MCF 10A (cell line): ENCODE measurements at places on chromosomes 7 and 10. TPM values are rescaled to one million over a fixed set of nuclear protein-coding genes. Genes with fewer than 3 reads are reported as not detected.
A peak's percentile ranks its signal among the peaks of the same experiment; 100 is the strongest.

GRCh38 chr7:116224492-116225098, 14.3 kb downstream of the TES start:
- H3K4me3 ChIP-seq, result peak overlapping the region; percentile 39
- peaks cover 10% of the 10 kb centered on the region for H3K36me3 ChIP-seq
- peak overlapping the region; percentile 71 for H3K27ac ChIP-seq
- DNase-seq, result peak; percentile 29
- no peaks in the 10 kb centered on the region for H3K27me3 ChIP-seq

The ATG9B gene
- 0.12 and 0.29 TPM in 2 replicates for total RNA-seq

- no peak overlapping the region for H3K4me3 ChIP-seq
- no peaks in the 10 kb centered on the region for H3K36me3 ChIP-seq
- peaks cover 11% of the 10 kb centered on the region for H3K4me1 ChIP-seq
- peaks cover 77% of the 10 kb centered on the region for H3K27me3 ChIP-seq
- no peak for DNase-seq
Measured at GRCh38 chr7:142796501-142797390, 26.0 kb downstream of the PRSS2 start.

GRCh38 chr10:71995449-71995848, 31.3 kb downstream of the CHST3 start:
- H3K4me3 ChIP-seq, result no peak overlapping the region
- peaks cover 8% of the 10 kb centered on the region for H3K36me3 ChIP-seq
- peaks cover 38% of the 10 kb centered on the region for H3K4me1 ChIP-seq
- no peak for DNase-seq
- H3K27ac ChIP-seq, result no peak overlapping the region

DNA sequence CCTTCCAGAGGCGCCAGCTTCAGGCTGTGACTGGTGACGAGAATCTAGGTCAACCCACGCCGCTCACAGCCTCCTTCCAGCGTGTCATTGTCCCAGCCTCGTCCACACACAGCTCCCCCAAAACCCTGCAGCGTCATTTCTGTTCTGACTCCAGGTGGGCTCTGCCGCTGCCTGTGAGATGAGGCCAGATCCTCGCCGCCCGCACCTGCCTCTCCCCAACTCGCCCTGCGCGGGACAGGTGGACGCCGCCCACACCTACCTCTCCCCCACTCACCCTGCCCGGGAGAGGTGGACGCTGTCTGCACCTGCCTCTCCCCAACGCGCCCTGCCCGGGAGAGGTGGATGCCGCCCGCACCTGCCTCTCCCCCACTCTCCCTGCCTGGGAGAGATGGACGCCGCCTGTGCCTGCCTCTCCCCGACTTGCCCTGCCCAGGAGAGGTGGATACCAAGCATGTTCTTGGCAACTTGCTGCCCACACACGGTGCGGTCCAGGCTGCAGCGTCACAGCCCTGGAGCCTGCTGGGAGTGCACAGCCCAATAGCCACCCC, 32.0 kb upstream of the CFAP46 start:
- no peak overlapping the region for H3K4me3 ChIP-seq
- no peak overlapping the region for H3K27ac ChIP-seq

DNA sequence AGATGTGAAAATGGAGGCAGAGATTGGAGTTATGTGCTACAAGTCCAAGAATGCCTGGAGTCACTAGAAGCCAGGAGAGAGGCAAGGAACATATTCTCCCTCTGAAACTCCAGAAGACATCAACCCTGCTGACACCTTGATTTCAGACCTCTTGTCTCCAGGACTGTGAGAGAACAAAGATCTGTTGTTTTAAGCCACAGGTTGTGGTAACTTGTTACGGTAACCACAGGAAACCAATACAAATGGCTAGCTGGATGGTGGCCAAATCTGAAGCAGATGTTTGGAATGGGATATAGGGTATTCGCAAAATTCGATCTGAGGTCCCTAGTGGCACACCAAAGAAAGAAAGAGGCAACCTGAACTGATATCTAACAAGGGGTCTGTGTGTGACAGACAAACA, 129.0 kb downstream of the HERPUD2 start:
- peak; percentile 6 for DNase-seq
- no peak overlapping the region for H3K27ac ChIP-seq
- no peaks in the 10 kb centered on the region for H3K4me1 ChIP-seq
- no peak overlapping the region for H3K4me3 ChIP-seq
- H3K27me3 ChIP-seq, result peaks cover 25% of the 10 kb centered on the region
- H3K36me3 ChIP-seq, result no peaks in the 10 kb centered on the region

DNA sequence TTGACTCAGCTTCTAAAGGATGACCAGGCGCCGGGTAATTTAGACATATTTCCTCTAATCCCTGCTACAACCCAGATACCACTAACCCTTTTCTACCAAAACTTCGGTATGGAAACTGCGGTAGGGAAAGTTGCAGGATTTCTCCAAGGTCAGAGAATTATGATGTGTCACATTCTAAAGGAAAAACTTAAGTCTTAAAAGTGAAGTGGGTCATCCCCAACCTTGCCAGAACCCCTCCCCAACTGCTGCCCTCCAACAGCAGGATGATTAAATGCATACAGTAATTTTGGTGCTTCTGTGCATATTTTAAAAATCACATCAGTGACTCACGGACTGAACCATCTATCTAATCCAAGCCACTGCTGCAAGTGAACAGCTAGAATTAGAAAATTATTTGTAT, 52.7 kb downstream of the GRB10 start:
- H3K27ac ChIP-seq, result no peak overlapping the region
- H3K27me3 ChIP-seq, result no peaks in the 10 kb centered on the region
- peaks cover 12% of the 10 kb centered on the region for H3K4me1 ChIP-seq

GRCh38 chr10:49311555-49312236, 12.7 kb downstream of the C10orf71 start:
- H3K27me3 ChIP-seq, result peaks cover 41% of the 10 kb centered on the region
- DNase-seq, result no peak
- no peak overlapping the region for H3K4me3 ChIP-seq
- no peaks in the 10 kb centered on the region for H3K36me3 ChIP-seq

DNA sequence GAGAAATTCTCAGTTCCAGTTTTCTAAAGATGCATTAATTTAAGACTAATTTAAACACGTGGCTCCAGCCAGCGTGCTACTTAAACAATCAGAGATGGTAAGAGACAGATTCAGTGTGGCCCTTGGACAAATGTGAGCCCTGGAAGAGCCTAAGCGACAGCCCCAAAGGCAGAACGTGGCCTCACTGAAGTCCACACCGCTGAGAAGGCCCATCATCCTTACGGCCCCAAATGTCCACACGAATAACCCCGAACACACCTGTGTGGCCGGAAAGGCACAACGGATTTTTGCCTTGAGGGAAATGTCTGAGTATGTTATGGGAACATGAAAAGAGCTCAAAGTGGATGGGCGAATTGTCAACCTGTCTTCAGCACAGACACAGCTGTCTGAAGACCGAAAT, 3.2 kb downstream of the COX19 start:
- H3K4me1 ChIP-seq, result no peaks in the 10 kb centered on the region
- H3K4me3 ChIP-seq, result no peak overlapping the region
- H3K27me3 ChIP-seq, result no peaks in the 10 kb centered on the region
- no peak overlapping the region for H3K27ac ChIP-seq

DNA sequence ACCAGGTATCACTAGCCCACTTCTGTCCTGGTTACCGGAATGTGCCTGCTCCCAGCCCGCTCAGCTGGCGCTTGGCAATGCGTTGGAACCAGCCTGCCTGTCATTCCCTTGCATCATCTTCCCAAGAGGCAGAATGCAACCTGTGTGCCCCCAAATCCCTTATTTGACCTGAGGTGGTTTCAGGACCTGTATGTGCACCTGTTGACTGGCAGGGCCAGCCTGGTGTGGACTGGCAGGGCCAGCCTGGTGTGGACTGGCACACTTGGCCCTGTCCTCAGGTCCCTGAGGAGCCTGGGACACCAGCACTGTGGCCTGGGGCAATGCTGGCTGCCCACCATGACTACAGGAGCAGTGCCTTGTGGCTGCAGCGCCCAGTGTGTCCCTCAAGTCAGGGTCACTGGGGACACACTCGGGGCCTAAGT, 38.2 kb downstream of the ZNF467 start:
- peaks cover 11% of the 10 kb centered on the region for H3K4me1 ChIP-seq
- H3K4me3 ChIP-seq, result no peak overlapping the region
- peaks cover 6% of the 10 kb centered on the region for H3K36me3 ChIP-seq
- DNase-seq, result no peak
- H3K27ac ChIP-seq, result no peak overlapping the region
- H3K27me3 ChIP-seq, result no peaks in the 10 kb centered on the region

The TMEM225B gene
- total RNA-seq, result 0.70 and 0.96 TPM in 2 replicates

DNA sequence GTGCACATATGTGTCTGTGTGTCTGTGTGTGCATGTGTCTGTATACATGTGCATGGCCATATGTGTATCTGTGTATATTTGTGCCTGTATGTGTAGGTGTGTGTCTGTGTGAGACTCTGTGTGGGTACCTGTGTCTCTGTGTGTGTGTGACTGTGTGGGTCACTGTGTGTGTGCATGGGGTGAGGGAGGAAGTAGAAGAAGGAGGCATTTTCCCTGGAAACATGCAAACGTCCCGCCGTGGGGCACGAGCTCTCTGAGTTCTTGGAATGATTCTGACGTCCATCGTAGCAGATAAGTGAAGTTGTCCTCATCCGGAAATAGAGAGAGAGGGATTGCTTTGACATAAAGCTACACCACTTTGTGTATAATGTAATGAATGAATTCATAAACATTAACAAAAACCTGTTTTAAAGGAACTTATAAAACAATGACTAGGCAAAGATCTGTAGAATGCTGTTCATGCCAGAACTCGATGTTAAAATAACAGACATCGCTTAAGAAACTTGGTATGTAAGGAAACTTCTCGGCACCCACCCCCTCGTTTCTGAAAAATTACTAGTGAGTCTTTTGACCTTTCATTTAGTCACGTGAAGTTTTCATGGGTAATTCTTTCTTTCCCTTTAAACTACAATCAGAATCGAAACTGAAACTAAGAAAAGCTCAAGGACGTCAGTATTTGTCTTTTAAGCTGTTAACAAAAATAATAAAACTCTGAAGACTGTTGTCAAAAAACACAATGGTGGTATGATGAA, 43.6 kb upstream of the KLF6 start:
- no peaks in the 10 kb centered on the region for H3K36me3 ChIP-seq
- peaks cover 25% of the 10 kb centered on the region for H3K4me1 ChIP-seq
- peak overlapping the region; percentile 52 for H3K4me3 ChIP-seq
- no peaks in the 10 kb centered on the region for H3K27me3 ChIP-seq
- DNase-seq, result peak; percentile 55

GRCh38 chr7:50865450-50865849, 82.8 kb upstream of the GRB10 start:
- H3K27me3 ChIP-seq, result no peaks in the 10 kb centered on the region
- H3K4me3 ChIP-seq, result no peak overlapping the region
- DNase-seq, result peak; percentile 18
- H3K36me3 ChIP-seq, result no peaks in the 10 kb centered on the region
- no peak overlapping the region for H3K27ac ChIP-seq

GRCh38 chr7:80889525-80889924, 29.3 kb downstream of the SEMA3C start:
- DNase-seq, result no peak
- H3K4me1 ChIP-seq, result peaks cover 18% of the 10 kb centered on the region
- peaks cover 8% of the 10 kb centered on the region for H3K36me3 ChIP-seq
- no peak overlapping the region for H3K4me3 ChIP-seq
- no peak overlapping the region for H3K27ac ChIP-seq
- no peaks in the 10 kb centered on the region for H3K27me3 ChIP-seq

- no peaks in the 10 kb centered on the region for H3K27me3 ChIP-seq
- DNase-seq, result no peak
- no peak overlapping the region for H3K4me3 ChIP-seq
- H3K36me3 ChIP-seq, result no peaks in the 10 kb centered on the region
Measured at GRCh38 chr10:4692206-4692605, 133.8 kb upstream of the AKR1E2 start.

GRCh38 chr7:23909426-23909825, 199.4 kb downstream of the STK31 start:
- no peak overlapping the region for H3K27ac ChIP-seq
- no peaks in the 10 kb centered on the region for H3K36me3 ChIP-seq
- H3K4me1 ChIP-seq, result peaks cover 5% of the 10 kb centered on the region
- DNase-seq, result no peak
- no peak overlapping the region for H3K4me3 ChIP-seq
- H3K27me3 ChIP-seq, result no peaks in the 10 kb centered on the region

DNA sequence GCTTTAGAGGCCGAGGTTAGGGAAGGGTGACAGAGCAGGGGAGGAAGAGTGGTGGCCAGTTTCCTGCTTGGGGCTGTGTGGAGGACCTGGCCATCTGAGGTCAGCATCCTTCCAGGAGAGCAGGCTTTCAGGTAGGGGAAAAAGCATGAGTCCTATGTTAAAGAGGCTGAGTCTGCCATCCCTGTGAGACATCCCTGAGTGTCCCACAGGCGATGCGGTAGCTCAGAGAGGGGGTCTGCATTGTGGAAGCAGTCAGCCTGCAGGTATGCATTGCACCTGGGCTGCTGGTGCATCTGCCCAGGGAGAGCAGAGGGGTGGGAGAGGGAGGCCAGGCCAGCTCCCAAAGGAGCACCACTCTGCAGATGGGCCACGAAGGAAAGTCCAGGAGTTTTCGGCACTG, 282.1 kb upstream of the ZNF32 start:
- H3K27me3 ChIP-seq, result peaks cover 24% of the 10 kb centered on the region
- no peaks in the 10 kb centered on the region for H3K4me1 ChIP-seq
- no peaks in the 10 kb centered on the region for H3K36me3 ChIP-seq
- H3K27ac ChIP-seq, result no peak overlapping the region

GRCh38 chr10:110414548-110415309, 83.0 kb upstream of the DUSP5 start:
- no peaks in the 10 kb centered on the region for H3K36me3 ChIP-seq
- no peak overlapping the region for H3K4me3 ChIP-seq
- peak; percentile 89 for DNase-seq
- H3K27me3 ChIP-seq, result no peaks in the 10 kb centered on the region

The TSPAN12 gene
- total RNA-seq, result not detected in 2 replicates

The MAGI2 gene
- 0.07 and 0.20 TPM in 2 replicates for total RNA-seq

The GIMAP6 gene
- not detected in 2 replicates for total RNA-seq

The HTR7 gene
- 14.1 and 15.3 TPM in 2 replicates for total RNA-seq

The CYP3A4 gene
- not detected in 2 replicates for total RNA-seq

The ASZ1 gene
- total RNA-seq, result not detected in 2 replicates

GRCh38 chr10:27349987-27350386, 109.4 kb upstream of the ACBD5 start:
- DNase-seq, result no peak
- peaks cover 11% of the 10 kb centered on the region for H3K4me1 ChIP-seq
- no peaks in the 10 kb centered on the region for H3K36me3 ChIP-seq
- no peak overlapping the region for H3K27ac ChIP-seq
- H3K4me3 ChIP-seq, result no peak overlapping the region
- peaks cover 68% of the 10 kb centered on the region for H3K27me3 ChIP-seq

DNA sequence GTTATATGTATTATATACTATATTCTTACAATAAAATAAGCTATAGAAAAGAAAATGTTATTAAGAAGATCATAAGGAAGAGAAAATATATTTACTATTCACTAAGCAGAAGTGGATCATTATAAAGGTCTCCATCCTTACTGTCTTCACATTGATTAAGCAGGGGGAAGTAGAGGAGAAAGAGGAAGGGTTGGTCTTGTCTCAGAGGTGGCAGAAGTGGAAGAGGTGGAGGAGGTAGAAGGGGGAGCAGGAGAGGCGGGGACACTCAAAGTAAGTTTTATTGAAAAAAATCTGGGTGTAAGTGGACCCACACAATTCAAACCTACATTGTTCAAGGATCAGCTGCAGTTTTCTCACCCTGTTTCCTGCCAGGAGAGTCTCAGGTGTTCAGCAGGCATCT, 28.9 kb upstream of the ERCC6 start:
- no peaks in the 10 kb centered on the region for H3K27me3 ChIP-seq
- peak overlapping the region; percentile 88 for H3K27ac ChIP-seq
- peak overlapping the region; percentile 65 for H3K4me3 ChIP-seq

GRCh38 chr7:1457949-1458682, 1.2 kb downstream of the MICALL2 start:
- H3K36me3 ChIP-seq, result peaks cover 4% of the 10 kb centered on the region
- H3K27me3 ChIP-seq, result no peaks in the 10 kb centered on the region
- peak overlapping the region; percentile 78 for H3K4me3 ChIP-seq
- no peak overlapping the region for H3K27ac ChIP-seq
- peak; percentile 37 for DNase-seq
- H3K4me1 ChIP-seq, result peaks cover 41% of the 10 kb centered on the region
